CD4-positive, alpha-beta T cell (primary cell): ENCODE measurements at places on chromosomes 11 and 22.

- no peaks in the 10 kb centered on the region for H3K27me3 ChIP-seq
- DNase-seq = peak; percentile 75
- peaks cover 35% of the 10 kb centered on the region for H3K4me1 ChIP-seq
- peaks cover 13% of the 10 kb centered on the region for H3K36me3 ChIP-seq
- H3K4me3 ChIP-seq = peak within 1 kb of the TSS; percentile 84
Measured at GRCh38 chr22:50627642-50628542, at the start of gene ARSA. TSS of gene ARSA (minus strand) at chr22:50628152. CDS start at chr22:50627779, 373 bp downstream.

GRCh38 chr11:47656260-47656885 is 14.0 kb upstream of the MTCH2 start:
- no peaks in the 10 kb centered on the region for H3K27me3 ChIP-seq
- no peak for DNase-seq
- no peak overlapping the region for H3K4me3 ChIP-seq
- no peaks in the 10 kb centered on the region for H3K4me1 ChIP-seq
- H3K27ac ChIP-seq = no peak overlapping the region

DNA sequence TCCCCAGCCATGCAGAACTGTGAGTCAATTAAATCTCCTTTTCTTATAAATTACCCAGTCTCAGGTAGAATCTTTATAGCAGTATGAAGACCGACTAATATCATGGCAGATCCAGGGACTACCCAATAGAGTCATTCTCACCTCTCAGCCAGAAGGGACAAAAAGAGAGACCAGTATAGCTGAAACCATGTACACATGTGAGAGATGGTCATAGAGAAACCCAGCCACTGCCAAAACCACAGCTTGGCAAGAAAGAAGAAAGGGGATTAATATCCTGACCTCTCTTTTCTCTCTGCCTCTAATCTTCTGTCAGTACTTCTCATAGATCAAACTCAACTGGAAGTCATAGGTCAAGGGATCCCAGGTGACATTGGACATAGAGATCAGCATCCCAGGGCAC is 109.8 kb downstream of the CCDC34 start:
- no peaks in the 10 kb centered on the region for H3K36me3 ChIP-seq
- H3K27me3 ChIP-seq = no peaks in the 10 kb centered on the region
- no peaks in the 10 kb centered on the region for H3K4me1 ChIP-seq
- no peak for DNase-seq

DNA sequence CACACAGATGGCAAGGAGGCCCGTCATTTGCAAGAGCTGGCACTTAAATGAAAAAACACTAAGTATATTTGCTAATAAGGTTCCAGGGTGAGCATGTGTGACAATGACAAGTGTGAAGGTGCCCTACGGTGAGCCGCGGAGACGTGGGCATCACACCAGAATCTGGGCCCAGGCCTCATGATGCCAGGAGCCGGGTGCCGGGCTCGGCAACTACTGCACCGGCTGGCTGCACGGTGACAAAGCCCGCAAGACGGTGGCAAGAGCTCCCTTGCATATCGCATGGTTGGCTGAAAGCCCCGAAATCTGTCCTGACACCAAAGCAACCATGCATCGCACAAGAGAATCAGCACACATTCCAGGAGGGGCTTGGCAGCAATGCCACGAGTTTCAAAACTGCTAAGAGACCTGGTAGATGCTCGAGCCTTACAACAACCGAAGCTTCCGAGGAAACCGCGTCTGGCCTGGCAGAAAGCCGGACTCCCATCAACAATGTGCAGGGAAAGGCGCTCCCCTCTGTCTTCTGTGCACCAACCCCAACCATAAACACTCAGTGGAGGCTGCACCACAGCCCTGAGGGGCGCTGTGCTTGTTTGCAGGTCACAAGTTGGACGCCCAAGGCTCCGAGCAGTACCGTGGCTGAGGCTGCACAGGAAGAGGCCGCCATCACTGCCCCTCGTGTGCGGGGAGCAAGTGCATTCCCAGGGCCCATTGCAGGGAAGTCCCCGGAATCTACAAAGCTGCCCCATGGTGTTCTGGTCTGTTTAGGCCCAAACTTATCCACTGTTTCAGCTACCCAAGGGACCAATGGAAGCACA is 339.7 kb downstream of the CTTN start:
- no peaks in the 10 kb centered on the region for H3K27me3 ChIP-seq
- no peak overlapping the region for H3K27ac ChIP-seq
- no peaks in the 10 kb centered on the region for H3K4me1 ChIP-seq
- no peak overlapping the region for H3K4me3 ChIP-seq
- H3K36me3 ChIP-seq = no peaks in the 10 kb centered on the region

DNA sequence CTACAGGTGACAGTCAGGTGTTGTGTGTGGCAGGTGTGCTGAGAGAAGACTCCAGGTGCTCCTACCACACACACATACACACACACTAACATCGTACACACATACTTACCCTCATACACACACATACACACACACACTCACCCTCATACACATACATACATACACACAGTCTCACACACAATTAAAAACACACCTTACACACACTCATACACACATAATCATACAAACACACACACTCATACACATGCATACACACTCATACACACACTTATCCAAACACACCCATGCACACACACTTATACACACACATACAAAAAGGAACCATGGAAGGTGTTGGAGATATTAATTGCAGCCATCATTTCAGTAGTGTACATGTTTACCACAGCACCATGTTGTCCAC is 4.6 kb downstream of the KRTAP5-3 start:
- DNase-seq = no peak
- H3K4me1 ChIP-seq = peaks cover 15% of the 10 kb centered on the region
- H3K36me3 ChIP-seq = no peaks in the 10 kb centered on the region
- H3K27ac ChIP-seq = no peak overlapping the region
- no peak overlapping the region for H3K4me3 ChIP-seq

DNA sequence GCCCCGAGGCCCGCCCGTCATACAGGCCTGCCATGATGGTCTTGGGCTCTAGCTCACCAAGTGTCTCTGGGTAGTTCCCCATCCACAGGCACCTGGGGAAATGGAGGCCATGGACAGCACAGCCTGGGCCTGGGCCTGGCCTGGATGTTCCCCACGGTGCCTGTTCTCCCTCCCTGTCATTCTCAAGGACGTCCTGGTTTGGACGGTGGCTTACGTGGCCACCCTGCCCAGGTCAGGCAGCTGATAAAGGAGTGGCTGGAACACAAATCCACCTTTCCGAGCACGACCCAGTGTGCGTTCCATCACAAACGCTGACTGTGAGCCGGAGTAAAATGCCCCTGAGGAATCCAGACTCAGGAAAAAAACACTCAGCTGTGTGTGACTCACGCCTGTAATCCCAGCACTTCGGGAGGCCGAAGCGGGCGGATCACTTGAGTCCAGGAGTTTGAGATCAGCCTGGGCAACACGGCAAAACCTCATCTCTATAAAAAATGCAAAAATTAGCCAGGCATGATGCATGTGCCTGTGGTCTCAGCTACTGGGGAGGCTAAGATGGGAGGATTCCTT is 41.2 kb upstream of the TESMIN start:
- no peaks in the 10 kb centered on the region for H3K27me3 ChIP-seq
- no peak for DNase-seq
- no peak overlapping the region for H3K27ac ChIP-seq
- no peaks in the 10 kb centered on the region for H3K4me1 ChIP-seq
- H3K4me3 ChIP-seq = no peak overlapping the region

- H3K27me3 ChIP-seq = peaks cover 3% of the 10 kb centered on the region
- no peak within 1 kb of the TSS for H3K27ac ChIP-seq
- DNase-seq = no peak
- H3K4me3 ChIP-seq = peak within 1 kb of the TSS; percentile 56
- peaks cover 14% of the 10 kb centered on the region for H3K4me1 ChIP-seq
- H3K36me3 ChIP-seq = no peaks in the 10 kb centered on the region
Measured at GRCh38 chr11:77127920-77128691, at the start of gene MYO7A. TSS of gene MYO7A (plus strand) at chr11:77128246. CDS start at chr11:77130635, 2,389 bp downstream.

DNA sequence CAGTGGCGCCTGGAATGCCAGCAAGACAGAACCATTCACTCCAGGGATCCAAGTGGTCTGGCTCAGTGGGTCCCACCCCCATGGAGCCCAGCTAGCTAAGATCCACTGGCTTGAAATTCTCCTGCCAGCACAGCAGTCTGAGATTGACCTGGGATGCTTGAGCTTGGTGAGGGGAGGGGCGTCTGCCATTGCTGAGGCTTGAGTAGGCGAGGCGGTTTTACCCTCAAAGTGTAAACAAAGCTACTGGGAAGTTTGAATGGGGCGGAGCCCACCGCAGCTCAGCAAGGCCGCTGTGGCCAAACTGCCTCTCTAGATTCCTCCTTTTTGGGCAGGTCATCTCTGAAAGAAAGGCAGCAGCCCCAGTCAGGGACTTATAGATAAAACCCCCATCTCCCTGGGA is 125.7 kb upstream of the DDI1 start:
- no peak overlapping the region for H3K27ac ChIP-seq
- no peaks in the 10 kb centered on the region for H3K36me3 ChIP-seq
- no peaks in the 10 kb centered on the region for H3K27me3 ChIP-seq
- no peak for DNase-seq
- H3K4me1 ChIP-seq = no peaks in the 10 kb centered on the region

DNA sequence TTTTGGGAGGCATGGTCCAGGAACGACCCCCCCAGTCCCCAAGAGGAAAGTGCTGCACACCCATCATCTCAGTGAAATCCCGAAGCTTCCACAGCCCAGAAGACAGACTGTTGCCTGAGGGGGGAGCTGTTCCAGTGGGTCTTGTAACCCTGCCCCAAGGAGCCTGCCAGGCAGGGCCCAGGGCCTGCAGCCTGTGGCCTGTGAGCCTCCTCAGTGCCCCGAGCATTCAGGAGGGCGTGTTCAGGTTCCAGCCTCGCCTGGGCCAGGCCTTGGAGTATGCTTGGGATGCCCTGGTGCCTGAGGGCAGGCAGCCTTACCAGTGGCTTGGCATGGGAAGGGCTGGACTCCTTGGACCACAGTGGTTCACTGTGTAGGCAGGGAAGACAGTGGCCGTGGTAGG is 18.0 kb upstream of the CABP2 start:
- no peaks in the 10 kb centered on the region for H3K36me3 ChIP-seq
- H3K27ac ChIP-seq = no peak overlapping the region
- H3K4me1 ChIP-seq = no peaks in the 10 kb centered on the region
- no peak for DNase-seq

- no peak overlapping the region for H3K27ac ChIP-seq
- H3K4me1 ChIP-seq = no peaks in the 10 kb centered on the region
- H3K36me3 ChIP-seq = no peaks in the 10 kb centered on the region
- no peak for DNase-seq
- peaks cover 7% of the 10 kb centered on the region for H3K27me3 ChIP-seq
- H3K4me3 ChIP-seq = no peak overlapping the region
Measured at GRCh38 chr11:112630496-112630895, 330.7 kb upstream of the NCAM1 start.

GRCh38 chr22:20315337-20316216 is 4.3 kb downstream of the DGCR6L start:
- H3K4me1 ChIP-seq = peaks cover 36% of the 10 kb centered on the region
- DNase-seq = no peak
- H3K27ac ChIP-seq = no peak overlapping the region
- no peak overlapping the region for H3K4me3 ChIP-seq
- no peaks in the 10 kb centered on the region for H3K27me3 ChIP-seq
- peaks cover 18% of the 10 kb centered on the region for H3K36me3 ChIP-seq

GRCh38 chr22:24153959-24154358 is 27.3 kb upstream of the SUSD2 start:
- peaks cover 8% of the 10 kb centered on the region for H3K36me3 ChIP-seq
- peak overlapping the region; percentile 7 for H3K4me3 ChIP-seq
- peaks cover 84% of the 10 kb centered on the region for H3K4me1 ChIP-seq
- H3K27me3 ChIP-seq = no peaks in the 10 kb centered on the region
- peak overlapping the region; percentile 94 for H3K27ac ChIP-seq
- no peak for DNase-seq

DNA sequence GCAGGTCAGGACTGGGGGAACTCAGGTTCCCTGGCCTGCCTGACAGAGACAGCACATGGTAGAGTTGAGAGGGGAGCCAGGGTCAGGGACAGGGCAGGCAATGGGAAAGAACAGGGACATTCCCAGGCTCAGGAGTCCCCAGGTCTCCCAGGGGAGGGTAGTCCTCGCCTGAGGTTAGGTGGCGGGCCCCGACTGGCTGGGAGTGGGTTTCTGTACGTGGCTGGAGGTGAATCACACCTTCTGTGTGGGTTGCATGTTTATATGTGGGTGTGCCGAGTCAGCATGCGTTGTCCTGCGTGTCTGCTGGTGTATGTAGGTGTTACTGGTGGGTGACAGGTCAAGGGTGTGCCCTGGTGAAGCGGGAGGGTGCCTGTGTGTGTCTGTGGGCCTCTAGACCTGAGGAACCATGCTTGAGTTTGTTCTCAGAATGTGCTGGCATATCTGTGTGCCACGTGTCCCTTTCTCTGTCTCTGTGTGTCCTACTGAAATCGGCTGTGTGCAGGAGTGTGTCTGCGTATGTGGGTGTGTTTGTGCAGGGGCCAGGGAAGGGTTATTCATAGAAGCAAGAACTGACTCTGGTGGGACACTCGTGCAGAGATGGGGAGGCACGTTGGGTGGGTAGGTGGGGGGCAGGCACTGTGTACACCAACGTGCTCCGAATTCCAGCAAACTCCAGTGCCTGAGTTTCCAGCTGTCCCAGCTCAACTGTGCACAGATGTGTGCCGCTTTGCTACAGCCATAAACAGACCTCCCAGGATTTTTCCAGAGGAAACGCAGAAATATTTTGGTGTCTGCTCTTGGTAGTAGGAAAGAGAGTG is 23.8 kb upstream of the OAF start:
- no peaks in the 10 kb centered on the region for H3K36me3 ChIP-seq
- DNase-seq = no peak
- no peak overlapping the region for H3K27ac ChIP-seq
- no peak overlapping the region for H3K4me3 ChIP-seq

DNA sequence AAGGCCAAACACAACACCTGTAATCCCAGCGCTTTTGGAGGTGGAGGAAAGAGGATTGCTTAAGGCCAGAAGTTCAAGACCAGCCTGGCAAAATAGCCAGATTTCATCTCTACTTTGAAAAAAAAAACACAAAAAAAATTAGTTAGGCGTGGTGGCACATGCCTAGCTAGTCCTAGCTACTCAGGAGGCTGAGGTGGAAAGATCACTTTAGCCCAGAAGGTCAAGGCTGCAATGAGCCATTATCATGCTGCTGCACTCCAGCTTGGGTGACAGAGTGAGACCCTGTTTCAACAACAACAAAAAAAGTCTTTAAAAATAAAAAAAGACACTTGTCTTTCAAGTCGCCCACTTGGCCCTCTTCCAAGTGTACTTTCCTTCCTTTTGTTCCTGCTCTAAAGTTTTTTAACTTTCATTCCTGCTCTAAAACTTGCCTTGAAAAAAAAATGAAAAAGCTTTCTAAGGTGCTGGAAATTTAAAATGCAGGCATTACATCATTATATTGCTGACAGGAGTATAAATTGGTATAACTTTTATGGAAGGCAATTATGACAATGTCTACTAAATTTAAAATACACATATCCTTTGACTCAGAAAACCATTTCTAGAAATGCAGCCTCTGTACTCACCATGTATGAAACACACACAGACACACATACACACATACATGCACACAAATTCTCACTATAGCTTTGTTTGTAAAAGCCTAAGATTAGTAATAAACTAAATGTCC is 12.7 kb downstream of the LIPT2 start:
- no peaks in the 10 kb centered on the region for H3K36me3 ChIP-seq
- no peaks in the 10 kb centered on the region for H3K4me1 ChIP-seq
- no peak overlapping the region for H3K4me3 ChIP-seq
- no peaks in the 10 kb centered on the region for H3K27me3 ChIP-seq
